Left ventricle myocardium inferior (tissue), 1 donor: ENCODE measurements at places on chromosomes 13 and 19. TPM values are rescaled to one million over a fixed set of nuclear protein-coding genes. Genes with fewer than 3 reads are reported as not detected.
A peak's percentile ranks its signal among the peaks of the same experiment; 100 is the strongest.

DNA sequence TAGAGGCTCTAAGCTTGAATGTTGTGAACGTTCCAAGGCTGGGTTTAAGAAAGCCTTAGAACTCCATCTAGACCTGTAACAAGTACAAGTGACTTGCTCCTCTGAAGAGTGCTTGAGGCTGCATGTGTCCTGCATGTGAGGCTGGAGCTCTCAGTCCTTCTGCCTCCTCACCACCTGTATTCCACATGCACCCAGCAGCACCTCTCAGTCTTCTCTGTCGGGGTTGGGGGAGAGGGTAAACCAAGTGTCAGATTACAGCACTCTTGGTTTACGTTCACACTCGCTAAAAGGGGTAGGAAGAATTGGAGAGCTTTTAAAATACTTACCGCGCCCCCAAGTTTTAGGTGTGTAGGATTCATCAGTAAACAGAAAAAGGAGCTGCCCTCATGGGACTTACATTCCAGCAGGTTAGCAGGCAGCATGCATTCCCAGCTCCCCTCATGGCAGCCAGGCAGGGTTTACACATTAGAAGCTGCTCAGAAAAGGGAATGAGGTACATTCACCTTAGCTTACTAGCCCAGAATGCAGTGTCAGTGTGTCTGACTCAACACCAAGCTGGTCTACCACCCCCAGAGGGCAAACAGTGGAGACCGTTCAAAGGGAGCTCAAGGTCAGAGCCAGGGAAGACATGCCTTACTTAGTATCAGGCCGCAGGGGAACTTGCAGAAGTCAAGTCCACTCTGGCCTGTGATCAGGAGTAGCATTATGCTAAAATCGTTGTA is 248.1 kb downstream of the PCCA start:
- DNase-seq, result no peak

The MBD3L2 gene
- total RNA-seq, result not detected

DNA sequence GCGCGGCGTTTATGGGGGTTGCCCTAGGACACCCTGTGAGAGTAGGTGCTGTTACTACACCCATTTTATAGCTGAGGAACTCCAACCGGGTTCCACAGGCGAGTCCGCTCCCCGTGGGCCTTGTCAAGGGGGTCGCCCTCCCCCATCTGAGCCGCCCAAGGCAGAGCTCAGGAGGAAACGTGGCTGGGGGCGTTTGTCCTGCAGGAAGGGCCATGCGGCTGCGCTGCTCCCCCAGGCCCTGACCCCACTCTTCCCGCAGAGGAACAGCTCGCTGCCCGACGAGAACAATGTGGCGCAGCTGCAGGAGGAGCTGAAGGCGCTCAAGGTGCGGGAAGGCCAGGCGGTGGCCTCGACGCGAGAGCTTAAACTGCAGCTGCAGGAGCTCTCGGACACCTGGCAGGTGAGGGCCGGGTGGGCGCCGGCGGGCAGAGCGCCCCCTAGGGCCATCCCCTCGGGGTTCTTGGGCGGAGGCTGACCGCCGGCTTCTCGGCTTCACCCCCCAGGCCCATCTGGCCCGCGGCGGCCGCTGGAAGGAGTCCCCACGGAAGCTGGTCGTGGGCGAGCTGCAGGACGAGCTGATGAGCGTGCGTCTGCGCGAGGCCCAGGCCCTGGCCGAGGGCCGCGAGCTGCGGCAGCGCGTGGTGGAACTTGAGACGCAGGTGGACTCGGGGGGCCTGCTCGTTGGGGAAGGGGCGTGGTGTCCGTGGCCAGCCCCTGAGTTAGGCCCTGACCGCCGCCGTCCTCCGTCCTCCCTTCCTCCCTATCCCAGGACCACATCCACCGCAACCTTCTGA is 12.4 kb downstream of the PRR36 start:
- no peak for DNase-seq

- no peak for DNase-seq
Measured at GRCh38 chr19:6778386-6778785, 5.9 kb downstream of the VAV1 start.

GRCh38 chr13:90974249-90974975 is 373.1 kb upstream of the MIR17HG start:
- no peak for DNase-seq

GRCh38 chr19:55283548-55284377 is at the start of gene BRSK1:
Gene BRSK1 (plus strand): TSS chr19:55283997. CDS start chr19:55284443, 446 bp downstream.
- peak; percentile 60 for DNase-seq

GRCh38 chr13:60647547-60647946 is 250.5 kb downstream of the TDRD3 start:
- DNase-seq, result no peak

The MYO1F gene
- 7.4 TPM for total RNA-seq

The VSTM1 gene
- total RNA-seq, result not detected

The FFAR2 gene
- 0.27 TPM for total RNA-seq

The SLC25A42 gene
- total RNA-seq, result 27.2 TPM

- DNase-seq, result no peak
Measured at GRCh38 chr19:33723512-33723911, 73.2 kb upstream of the KCTD15 start.

DNA sequence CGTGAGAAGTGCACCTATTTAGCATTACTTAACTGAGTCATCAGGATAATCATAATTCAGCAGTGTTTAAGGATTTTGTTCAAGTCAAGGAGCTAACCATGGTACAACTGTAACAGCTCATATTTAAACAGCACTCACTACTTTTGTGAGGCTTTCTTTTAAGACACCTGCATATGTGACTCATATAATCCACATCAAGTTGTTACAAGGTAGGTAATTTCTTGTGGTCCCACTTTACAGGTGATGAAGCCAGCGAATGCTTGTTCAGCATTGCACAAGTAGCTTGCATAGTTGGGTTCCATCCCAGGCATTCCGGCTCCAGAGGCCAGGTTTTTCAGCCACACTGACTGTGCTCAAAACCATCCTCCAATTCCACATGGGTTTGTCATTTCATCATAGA is 569.2 kb downstream of the MYO16 start:
- no peak for DNase-seq

GRCh38 chr13:38758277-38758676 is 71.4 kb downstream of the FREM2 start:
- no peak for DNase-seq

GRCh38 chr19:1374250-1374577 is 9.5 kb upstream of the NDUFS7 start:
- DNase-seq, result peak; percentile 46

The MYBPC2 gene
- total RNA-seq, result not detected

- no peak for DNase-seq
Measured at GRCh38 chr19:35731353-35731752, 10.9 kb downstream of the IGFLR1 start.

The EPSTI1 gene
- total RNA-seq, result 2.6 TPM

DNA sequence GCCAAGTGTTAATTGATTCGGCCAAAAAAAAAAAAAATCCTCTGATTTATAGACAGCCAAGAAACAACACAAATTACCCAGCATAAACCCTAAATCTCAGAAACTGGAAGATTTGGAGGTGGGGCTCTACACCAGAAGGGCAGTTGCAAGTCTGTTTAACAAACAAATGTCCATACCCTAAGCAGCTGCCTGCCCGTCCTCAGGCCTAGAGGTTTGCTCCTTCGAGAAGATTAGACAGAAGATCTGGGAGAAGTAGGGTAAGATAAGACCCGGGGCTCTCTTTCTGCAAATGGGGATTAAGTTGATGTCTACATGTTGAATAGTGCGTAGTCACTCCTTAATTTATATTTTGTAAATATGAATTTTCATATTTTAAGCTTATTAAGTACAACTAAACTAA is 3.4 kb upstream of the N4BP2L1 start:
- DNase-seq, result no peak

DNA sequence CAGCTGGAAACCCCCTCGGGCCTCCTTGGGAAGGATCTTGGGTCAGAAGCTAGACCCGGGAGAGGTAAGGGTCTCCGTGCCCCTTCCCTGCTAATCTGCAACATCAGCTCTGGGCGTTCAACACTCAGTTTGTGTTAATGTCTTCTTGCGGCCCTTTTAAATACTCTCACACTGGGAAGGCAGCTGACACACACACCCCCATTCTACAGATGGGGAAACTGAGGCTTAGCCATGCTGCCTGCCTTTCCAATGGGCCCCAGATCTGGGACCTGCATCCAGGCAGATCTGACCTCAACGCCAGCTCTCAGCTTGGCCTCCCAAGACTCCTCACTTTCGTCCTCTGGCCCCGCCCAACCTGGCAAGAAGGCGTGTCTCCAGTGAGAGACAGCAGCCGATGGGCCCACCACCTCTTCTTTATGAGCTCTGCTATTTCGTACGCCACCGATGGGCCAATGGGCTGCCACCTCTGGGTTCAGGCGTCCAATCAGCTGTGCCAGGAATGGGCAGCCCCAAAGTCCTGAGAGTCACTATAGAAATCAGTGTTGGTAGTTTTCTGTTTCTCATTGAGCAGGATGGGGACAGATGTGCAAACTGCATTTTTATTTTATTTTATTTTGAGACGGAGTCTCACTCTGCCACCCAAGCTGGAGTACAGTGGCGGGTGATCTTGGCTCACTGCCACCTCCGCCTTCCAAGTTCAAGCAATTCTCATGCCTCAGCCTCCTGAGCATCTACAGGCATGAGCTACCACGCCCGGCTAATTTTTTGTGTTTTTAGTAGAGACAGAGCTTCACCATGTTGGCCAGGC is 43.8 kb downstream of the DNM2 start:
- DNase-seq, result no peak

DNA sequence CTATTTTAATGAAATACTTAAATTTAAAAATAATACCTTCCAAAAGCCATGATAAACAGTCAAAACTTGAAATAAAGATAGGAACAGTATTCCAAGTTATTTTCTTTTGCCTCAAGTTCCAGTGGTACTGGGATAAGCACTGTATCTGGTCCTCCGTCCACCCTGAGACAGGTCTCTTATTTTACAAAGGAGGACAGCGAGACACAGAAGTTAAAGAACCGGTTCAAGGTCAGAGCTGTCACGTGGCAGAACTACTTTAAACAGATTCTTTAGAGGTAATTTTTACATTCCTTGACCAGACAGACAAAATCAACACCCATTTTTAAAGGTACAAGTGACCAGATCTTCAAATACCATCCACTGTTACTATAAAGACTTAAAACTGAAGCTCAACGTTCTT is 10.4 kb upstream of the DOCK9 start:
- no peak for DNase-seq

The LILRA5 gene
- 0.66 TPM for total RNA-seq

DNA sequence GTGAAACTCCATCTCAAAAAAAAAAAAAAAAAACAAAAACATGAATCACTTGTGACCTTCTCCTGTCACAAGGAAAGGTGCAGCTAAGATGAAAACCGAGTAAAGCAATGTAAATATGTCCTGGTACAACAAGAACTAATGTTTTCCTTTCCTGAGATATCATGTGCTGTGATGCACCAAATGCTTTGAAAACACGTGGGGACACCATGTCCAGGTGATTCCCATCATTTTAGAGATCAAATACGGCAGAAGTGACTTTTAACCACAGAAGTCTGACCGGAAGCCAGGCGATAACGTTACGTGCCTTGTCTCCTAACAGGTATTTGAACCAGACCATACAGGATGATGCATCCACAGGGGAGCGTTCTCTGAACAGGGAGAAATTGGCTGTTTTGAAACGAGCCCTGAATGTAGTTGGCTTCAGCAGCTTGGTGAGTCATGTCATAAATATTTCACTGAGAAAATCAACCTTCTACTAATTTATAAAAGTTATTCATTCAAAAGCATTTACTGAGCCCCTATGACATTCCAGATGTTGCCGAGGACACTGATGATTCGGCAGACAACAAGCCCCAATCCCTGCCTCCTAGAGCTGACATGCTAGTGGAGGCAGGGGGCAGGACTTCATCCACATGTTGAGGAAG is 328.1 kb downstream of the MYO16 start:
- no peak for DNase-seq

DNA sequence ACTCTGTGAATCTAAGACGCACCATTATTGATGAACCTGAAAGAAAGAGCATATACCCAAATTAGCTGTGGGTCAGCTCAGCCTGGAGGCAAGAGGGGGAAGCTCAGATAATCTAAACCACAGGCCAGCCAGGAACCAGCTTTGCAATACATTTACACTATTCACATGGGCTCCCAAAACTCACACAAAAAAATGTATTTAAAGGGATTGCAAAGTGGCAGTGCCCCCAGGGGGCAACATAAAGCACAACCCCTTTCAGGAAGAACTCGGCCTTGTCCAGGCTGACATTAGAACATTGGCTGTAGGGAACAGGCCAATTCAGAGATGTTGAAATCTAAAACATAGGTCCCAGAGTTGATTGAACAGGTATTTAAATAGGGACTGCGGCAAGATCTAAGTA is 3.2 kb upstream of the PROZ start:
- DNase-seq, result no peak

The KLK2 gene
- not detected for total RNA-seq

GRCh38 chr13:23470790-23471614 is 37.5 kb upstream of the SACS start:
- no peak for DNase-seq

DNA sequence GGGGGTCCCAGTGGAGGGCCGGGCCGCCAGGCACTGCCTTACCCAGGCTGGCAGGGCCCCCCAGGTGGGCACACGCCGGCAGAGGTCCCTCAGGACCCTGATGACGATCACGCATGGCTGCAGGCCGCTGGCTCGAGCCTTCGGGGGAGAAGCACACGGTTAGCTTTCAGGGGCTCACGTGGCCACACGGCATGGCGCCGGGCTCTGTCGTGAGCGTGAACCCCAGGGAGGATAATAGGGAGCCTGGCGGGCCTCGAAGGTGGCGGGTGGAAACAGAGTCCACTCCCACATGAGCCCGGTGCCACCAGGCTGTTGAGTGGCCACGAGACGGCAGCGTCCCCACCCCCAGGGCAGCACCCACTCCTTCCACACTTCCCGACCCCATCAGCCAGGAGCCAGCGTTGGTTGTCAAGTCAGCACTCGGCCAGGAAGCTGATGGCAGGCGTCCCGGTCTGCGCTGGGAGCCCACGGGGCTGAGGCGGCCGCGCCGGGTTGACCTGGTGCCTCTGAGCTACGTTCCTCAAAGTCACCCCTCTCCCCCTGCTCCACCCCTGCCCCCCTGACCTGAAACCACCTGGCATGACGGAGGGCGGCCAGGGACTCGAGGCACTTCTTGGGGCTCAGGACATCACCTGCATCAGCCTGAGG is 24.7 kb upstream of the MATK start:
- no peak for DNase-seq

- DNase-seq, result peak; percentile 80
Measured at GRCh38 chr13:40069173-40070044, 413.9 kb downstream of the COG6 start.

GRCh38 chr13:35470671-35471661 is 5.5 kb downstream of the MAB21L1 start:
- DNase-seq, result peak; percentile 62

The SYDE1 gene
- 13.1 TPM for total RNA-seq

DNA sequence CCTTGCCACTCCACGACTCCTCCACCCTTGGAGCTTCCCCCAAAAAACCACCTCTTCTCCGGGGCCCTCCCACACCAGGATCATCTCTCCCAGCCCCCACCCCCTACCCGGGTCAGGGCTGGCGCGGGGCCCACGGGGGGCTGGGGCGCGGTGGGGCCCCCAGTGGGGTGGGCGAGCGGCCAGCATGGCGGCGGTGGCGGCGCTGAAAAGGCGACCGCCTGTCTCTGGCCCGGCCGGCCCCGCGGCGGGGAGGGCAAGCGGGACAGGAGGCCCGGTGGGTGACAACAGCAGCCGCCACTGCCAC is 850 bp downstream of the DYRK1B start:
- DNase-seq, result no peak

The TJP3 gene
- not detected for total RNA-seq

The TMC4 gene
- total RNA-seq, result 2.2 TPM

GRCh38 chr13:107473253-107473652 is 742.1 kb downstream of the LIG4 start:
- no peak for DNase-seq

The OVOL3 gene
- not detected for total RNA-seq

- no peak for DNase-seq
Measured at GRCh38 chr19:34191355-34191962, 19.2 kb downstream of the LSM14A start.

The PEAK3 gene
- 0.77 TPM for total RNA-seq
